ENCODE measurements at places on chromosomes 16 and 17.

GRCh38 chr17:61247439-61247838 lies 152.2 kb upstream of the TBX2 start:
- no peak for DNase-seq

- no peak for DNase-seq
These were observed 43.9 kb downstream of the TMEM186 start for GRCh38 chr16:8753416-8754054.

DNA sequence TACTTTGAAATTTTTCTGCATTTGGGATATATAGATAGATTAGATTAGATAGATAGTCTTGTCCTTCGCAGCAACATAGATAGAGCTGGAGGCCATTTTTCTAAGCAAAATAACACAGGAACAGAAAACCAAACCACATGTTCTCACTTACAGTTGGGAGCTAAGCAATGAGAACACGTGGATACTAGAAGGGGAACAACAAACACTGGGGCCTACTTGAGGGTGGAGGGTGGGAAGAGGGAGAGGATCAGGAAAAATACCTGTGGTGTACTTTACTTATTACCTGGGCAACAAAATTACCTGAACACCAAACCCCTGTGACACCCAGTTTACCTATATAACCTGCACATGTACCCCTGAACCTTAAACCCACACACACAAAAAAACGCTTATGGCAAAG lies 14.3 kb downstream of the PRKAR1A start:
- DNase-seq = no peak

- DNase-seq = no peak
These were observed 57.4 kb upstream of the TEKT3 start for GRCh38 chr17:15398736-15399331.

DNA sequence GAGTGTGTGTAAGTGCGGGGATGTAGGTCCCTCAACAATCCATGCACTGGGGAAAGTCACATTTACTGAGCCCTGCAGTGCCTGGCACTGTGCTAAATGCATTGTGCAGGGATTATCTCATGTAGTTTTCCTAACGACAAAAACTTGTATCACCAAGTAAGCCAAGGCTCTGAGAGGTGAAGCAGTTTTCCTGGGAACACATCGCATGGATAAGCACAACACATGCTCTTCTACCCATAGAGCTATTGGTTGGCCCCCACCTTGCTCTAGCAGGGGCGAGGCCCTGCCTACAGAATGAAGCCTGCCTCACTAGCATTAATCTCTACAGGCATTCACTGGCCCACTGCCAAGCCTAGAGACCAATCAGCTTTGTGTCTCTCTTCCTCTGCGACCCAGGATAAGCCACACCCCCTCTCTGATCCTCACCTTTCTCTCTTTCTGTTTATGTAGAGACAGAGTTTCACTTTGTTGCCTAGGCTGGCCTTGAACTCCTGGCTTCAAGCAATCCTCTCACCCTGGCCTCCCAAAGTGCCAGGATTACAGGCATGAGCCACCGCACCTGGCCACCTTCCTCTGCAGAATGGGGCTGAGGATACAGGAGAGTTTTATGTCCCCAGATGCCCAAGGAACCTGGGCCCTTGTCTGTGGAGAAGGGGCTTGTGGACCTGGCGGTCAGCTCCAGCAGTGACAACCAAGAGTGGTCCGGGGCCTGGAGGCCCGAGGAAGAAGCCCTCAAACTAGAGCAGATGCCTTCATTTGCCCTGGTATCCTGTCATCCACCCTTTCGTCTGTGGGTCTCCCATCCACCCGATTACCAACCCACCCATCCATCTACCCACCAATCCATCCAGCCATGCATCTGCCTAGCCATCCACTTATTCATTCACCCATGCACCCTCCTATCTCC lies 12.8 kb downstream of the CDH16 start:
- peak; percentile 55 for DNase-seq

- DNase-seq = no peak
These were observed 331.0 kb upstream of the CCL2 start for GRCh38 chr17:33924104-33924503.

DNA sequence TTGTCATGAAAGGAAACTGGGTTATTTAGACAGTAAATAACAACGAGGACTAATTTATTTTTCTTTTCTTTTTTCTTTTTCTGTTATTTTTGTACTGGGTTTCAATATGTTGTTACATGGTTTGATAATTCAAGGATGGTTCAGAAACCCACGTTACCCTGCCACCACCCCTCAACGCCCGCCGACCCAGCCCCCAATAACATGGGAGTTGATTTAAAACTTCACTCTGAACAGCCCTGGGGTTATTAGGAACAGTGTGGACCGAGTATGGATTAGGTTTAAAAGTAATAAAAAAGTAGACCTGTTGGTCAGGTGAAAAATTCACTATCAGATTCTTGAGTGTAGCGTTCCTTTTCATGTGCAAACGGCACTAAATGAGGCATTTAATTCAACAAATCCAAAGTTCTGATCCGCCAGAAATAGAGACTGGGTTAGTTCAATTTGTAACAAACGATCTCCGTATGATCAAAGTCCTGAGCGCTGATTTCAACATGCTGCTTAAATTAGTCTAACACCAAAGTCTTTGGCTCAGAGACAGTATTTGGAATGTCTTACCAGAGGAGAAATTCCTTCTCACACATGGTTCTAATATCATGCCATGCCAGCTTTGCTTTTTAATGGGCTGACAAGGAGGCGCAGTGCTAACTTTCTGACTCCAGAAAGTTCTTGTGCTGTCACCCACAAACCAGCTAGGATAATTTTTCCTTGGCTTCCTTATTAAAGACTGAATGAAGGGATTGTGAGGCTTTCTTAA lies 173.1 kb upstream of the IRX3 start:
- DNase-seq = no peak

DNA sequence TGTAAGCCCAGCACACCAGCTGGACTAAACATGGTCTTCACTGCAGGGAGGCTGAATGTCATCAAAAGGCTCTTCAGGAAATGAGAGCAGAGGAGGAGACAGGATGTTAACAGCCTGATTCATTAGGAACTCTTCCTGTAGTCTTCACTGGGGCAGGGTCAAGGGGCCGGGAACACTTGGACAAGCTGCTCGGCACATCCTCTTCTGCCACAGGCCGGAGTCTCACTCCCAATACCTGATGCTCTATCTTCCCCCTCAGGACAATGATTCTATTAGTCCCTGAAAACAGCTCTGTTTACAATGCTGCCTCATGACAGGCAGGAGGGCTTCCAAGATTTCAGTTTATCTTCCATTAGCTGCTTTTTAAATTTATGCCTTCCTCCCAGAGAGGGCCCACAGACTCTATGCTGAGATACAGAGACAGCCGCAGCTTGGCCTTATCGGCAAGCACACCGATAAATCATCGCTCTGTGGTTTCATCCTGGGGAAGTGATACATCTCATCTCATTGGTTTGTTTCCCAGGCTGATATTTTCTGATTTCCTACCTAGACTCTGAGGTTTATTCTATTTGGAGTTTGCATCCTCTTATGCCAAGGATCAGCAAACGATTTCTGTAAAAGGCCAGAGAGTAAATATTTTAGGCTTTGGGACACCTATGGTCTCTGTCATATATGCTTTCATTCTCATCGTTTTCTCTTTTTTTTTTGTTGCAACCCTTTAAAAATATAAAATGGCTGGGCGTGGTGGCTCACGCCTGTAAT lies 214.0 kb upstream of the ASIC2 start:
- no peak for DNase-seq
